HT1080 (cell line): ENCODE measurements at places on chromosomes 3 and 15.

- DNase-seq = no peak
Measured at GRCh38 chr3:52530918-52531826, 2.5 kb downstream of the NT5DC2 start.

DNA sequence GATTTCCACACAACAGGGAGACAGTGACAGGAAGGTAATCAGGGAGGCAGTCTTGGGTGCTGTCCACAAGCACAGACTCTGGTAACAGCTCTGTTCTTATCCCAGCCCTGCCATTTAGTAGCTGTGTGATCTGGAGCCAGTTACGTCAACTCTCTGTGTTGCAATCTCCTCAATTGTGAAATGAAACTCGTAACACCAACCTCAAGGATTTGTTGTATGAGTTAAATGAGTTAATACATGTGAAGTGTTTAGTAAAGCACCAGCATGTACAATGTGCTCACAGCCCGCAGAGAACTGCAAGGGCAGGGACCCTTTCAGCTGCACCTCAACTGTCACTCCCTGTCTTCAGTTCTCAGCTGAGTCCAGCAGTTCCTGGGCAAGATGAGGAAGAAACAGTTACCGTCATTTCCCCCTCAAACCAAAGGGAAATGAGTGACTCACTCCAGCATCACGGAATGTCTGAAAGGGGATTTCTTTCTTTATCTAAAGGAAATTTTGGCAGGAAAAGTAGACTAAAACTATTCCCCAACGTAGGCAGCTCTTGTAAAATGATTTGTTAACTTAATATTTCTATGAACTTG lies 39.9 kb upstream of the MB21D2 start:
- peak; percentile 95 for DNase-seq

GRCh38 chr15:39907216-39907615 lies 12.8 kb downstream of the GPR176 start:
- DNase-seq = no peak

DNA sequence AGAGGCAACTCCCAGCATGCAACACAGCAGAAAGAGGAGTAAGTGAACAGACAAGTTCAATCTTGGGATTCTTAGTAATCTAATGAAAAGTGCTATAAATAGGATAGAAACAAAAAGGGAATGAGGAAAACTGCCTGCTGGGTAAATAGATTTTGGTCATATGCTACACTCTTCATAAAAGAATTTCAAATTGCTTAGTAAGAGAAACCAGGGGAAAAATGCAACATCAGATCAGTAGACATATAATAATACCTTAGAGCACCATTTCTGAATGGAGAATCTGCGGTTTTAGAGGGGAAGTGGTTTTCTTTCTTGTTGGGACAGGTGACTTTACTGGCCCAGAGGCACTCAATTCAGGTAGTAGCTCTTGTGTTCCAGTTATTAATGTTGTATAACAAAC lies 13.4 kb upstream of the TBC1D5 start:
- DNase-seq = no peak

DNA sequence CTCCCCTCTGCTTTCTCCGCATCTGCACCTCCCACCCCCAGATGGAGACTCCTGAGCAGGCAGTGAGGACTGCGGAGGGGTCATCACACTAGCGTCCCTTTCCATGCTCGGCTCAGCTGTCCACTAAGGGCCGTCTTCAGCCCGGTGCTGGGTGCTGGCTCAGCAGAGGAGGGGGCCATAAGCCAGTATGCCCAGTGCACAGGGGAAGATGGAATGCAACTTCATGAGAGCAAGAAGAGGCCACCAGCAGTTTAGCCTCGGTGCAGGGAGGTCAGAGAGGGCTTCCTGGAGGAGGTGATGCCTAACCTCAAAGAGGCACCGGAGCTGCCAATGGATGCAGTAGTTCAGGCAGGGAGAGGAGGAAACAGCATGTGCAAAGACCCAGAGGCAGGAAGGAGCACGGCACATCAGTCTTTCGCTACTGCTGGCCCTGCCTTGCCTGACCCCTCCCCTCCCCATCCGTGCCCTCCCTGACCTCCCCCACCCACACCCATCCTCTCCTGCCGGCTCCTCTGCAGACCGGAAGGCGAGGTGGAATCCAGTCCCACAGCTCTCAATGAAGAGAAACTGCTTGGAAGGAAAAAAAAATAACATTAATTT lies 15.2 kb upstream of the PLXND1 start:
- no peak for DNase-seq

DNA sequence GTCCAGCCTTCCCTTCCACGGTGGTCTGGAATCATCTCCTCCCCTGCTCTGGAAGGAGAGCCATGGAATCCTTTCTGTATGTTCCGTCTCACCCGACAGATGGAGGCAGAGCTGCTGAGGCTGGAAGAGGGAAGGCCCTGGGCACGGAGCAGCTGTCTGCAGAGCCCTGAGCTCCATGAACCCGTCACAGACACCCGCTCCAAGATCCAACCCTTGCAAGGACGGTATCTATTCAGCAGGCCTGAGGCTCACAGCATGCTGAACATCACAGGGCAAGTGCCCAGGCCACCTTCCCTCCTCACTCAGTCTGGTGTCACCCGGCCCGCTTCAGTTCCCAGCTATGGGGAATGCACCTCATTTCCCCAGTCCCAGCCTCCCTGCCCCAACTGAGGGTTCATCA lies 103.9 kb downstream of the LRIG1 start:
- no peak for DNase-seq

GRCh38 chr15:77810130-77810571 lies 177.4 kb upstream of the LINGO1 start:
- no peak for DNase-seq

DNA sequence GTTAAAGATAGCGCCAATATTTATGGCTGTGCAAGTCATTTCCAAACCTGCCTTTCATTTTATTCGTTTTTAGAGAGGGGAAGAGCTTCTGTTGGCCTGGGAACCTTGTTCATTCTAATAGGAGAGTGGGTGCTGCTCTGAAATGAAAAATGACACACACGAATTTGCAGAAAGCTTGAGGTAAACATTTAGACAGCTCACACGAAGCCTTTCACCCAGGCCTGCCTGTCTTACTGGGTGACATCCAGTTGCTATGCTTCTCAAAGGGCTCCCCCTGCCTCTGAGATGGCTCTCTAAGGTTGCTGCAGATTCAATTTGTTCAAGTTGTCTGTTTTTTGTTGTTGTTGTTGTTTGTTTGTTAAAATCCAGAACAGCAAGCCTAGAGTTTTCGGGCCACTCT lies 18.2 kb downstream of the PEX5L start:
- no peak for DNase-seq

DNA sequence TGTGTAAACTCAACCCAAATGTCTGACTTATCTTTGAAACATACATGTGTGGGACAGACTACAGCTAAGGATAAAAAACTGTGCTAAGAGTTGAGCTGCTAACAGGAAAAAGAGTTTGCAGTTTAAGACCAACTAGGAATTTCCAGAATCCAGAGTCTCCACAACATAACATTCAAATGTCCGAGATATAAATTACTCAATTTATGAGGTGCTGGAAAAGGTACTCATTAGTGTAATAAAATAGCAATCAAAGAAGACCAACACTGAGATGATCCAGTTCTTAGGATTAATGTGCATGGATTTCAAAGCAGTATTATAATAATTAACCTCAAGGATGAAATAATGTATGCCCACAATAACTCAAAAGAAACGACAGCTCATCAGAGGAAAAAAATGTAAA lies 426.5 kb upstream of the KCNMB2 start:
- DNase-seq = no peak

GRCh38 chr3:171328419-171329082 lies 131.7 kb downstream of the TNIK start:
- DNase-seq = peak; percentile 70

DNA sequence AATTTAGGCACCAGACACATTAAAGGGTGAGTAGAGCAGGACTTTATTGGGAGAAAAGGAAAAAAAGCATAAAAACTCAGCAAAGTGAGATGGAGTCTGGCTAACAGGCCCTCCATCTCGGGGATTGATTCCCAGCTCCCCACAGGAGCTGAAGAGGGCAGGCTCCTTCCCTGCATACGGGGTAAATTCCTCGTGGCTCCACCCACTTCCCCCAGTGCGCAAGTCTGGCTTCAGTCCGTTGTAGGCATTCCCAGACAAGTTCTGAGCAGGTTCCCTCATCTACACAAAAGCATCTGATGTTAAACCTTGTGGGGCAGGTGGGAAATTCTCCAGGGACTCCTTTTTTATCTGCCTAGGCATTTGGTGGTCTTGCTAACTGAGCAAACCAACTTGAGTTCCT lies 722.6 kb downstream of the ZNF385D start:
- DNase-seq = no peak

- no peak for DNase-seq
Measured at GRCh38 chr15:41061667-41062066, 54.4 kb downstream of the INO80 start.

DNA sequence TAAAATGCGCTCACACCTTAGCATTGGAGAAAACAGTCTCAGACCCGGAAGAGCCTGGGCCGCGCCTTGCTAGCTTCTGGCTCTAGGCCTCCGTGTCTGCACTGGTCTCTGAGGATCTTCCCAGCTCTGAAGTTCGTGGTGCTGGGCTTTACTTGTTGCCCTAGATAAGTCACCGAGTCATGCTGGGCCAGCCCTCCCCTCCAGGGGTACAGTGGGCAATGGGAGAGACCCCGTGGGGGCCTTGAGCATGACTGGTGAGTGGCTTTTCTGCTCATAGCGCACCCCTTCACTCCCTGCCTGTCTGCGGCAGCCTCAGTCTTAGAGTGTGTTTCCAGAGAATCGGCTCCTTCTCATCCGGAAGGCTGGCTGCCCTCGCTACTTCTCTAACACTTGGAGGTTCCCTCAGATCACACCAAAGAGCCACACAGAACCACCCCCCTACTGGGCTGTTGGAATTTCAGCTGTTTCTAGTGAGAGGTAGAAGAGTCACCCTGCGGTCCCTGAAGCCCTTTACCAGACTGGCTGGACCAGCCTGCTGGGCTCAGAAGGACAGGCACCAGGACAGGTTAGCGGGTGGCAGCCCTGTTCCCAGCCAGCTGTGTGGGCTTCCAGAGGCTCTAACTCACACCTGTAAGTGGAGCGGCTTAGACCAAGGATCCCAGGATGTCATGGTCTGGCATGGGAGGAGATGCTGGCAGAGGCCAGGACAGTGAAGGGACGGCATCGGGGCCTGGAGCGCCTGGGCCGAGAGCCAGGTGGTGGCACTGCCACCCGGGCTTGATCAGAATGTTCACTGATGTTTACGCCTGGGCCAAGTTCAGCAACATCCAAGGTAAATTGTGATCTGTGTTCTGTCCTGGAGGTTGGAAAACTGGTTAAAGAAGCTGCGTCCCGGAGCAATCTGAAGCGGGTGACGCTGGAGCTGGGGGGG lies 17.9 kb downstream of the ALDH1A3 start:
- no peak for DNase-seq

DNA sequence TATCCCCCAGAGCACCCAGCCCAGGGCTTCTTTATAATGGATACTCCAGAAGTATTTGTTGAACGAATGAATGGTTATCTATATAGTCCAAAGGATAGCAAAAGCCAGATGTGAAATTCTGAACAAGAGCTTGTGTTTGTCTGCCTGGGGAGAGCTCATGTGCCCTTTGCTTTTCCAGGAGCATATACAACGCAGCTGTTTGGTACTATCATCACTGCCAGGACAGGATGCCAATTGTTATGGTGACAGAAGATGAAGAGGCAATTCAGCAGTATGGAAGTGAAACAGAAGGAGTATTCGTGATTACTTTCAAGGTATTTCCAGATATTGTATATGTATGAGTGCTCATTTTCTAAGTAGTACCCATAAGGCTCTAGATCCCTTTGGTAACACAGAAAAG lies 15.2 kb downstream of the DIS3L start:
- no peak for DNase-seq

GRCh38 chr15:39347453-39347852 lies 233.4 kb upstream of the THBS1 start:
- DNase-seq = no peak

DNA sequence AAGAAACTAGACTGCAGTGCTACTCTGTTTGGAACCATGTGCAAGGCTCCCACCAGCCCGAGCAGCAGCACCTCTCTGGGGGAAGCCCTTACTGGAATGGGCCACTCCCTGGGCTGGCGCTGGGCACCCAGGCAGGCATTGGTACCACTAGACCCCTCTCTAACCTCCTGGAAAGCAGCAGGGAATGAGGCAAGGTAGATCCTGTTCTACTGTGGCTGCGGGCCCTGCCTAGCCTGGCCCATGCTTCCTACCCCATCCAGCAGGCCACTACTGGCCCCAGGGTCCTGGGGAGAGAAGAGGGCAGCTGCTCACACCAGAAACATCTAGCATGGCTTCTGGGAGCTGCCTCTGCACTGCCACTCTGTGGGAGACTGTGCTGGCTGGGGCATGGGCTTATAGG lies 44.8 kb downstream of the MESD start:
- no peak for DNase-seq

DNA sequence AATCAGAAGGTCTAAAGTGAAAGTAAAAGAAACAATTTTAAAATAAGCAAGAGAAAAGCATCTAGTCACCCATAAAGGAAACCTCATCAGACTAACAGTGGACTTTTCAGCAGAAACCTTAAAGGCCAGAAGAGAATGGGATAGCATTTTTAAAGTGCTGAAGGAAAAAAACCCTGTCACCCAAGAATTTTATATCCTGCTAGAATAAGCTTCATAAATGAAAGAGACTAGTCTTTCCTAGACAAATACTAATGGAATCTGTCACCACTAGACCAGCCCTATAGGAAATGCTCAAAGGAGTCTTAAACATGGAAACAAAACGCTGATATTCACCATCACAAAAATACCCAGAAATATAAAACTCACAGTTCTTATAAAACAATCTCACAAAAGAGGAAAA lies 46.9 kb downstream of the TAMM41 start:
- DNase-seq = no peak

GRCh38 chr3:156016902-156017301 lies 103.5 kb upstream of the KCNAB1 start:
- DNase-seq = no peak

GRCh38 chr3:188158731-188159310 lies 4.9 kb downstream of the LPP start:
- DNase-seq = no peak

DNA sequence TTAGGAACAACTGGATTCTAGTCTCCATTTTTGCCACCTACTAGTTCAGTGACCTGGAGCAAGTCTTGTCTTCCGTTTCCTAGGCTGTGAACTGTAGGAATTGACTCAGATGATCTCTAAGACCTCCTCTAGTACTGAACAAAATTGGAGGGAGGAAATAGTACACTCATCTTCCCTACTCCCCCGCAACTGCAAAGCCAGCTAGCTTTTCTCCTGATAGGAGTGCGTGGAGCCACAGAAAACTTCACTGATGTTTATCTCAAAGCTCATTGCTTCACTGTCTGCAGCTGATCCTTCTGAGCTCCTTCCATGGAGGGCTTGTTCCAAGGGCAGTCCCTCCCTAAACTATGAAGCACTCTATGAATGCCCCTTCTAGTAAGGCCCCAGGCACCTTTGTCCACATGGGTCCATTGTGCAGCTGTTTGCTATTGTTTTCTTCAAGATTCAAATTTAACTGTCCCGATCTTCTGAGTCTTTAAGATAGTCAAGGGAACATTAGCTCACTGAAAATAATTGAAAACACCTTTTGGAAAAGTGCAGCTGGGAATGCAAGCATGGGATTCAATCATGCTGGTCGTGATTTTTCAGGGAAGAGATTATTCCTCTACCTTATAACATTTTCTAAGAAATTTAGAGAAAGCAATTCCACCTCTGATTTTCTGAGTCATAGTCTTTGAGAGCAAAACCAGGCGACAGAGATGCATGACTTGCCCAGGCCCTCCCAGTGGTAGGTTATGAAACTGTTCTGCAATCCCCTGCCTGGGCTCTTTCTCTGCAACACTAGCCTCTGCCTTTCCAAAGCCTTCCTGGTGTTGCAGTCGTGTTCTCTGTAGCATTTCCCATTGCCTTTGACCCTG lies 24.3 kb downstream of the FILIP1L start:
- DNase-seq = peak; percentile 43

- no peak for DNase-seq
Measured at GRCh38 chr15:70358871-70359647, 261.3 kb upstream of the TLE3 start.
